Astrocyte of the spinal cord (primary cell): ENCODE measurements at places on chromosomes 3 and 15.

DNA sequence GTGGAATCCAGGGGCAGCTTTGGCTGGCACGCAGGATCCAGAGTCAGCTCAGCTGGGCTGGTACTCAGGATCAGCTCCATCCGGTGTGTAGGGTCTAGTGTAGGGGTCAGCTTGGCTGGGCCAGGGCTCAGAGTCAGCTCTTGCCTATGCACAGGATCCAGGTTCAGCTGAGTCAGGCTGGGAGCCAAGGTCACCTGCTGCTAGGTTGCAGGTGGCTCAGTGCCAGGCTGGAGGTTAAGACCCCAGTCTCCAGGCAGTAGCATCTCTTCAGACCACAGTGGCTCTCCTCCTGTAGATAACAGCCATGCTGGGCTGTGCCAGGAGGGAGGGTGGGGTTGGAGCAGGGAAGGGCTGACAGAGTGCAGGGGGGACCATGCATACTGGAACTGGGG, 1.8 kb downstream of the HYAL3 start:
- DNase-seq, result no peak

- DNase-seq, result no peak
Measured at GRCh38 chr3:60430205-60430604, 821.0 kb downstream of the FHIT start.

DNA sequence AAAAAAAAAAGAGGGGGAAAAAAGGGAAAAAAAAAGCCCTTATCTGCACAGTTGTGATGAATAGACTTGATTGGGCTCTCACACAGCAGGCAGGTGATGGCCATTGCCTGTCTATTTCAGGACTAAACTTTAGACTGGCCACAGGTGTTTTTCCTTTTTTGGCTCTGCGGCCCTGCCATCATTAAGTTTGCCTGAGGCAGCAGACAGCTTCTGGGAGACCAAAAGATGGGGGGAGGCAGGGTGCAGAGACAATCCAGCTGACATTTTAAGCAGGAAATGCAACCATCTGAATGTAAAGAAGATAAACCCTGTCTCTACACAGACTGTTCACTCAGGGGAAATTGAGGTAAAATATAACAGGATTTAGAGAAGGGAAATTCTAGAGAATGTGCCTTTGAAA, 295.0 kb upstream of the KCNH8 start:
- no peak for DNase-seq

DNA sequence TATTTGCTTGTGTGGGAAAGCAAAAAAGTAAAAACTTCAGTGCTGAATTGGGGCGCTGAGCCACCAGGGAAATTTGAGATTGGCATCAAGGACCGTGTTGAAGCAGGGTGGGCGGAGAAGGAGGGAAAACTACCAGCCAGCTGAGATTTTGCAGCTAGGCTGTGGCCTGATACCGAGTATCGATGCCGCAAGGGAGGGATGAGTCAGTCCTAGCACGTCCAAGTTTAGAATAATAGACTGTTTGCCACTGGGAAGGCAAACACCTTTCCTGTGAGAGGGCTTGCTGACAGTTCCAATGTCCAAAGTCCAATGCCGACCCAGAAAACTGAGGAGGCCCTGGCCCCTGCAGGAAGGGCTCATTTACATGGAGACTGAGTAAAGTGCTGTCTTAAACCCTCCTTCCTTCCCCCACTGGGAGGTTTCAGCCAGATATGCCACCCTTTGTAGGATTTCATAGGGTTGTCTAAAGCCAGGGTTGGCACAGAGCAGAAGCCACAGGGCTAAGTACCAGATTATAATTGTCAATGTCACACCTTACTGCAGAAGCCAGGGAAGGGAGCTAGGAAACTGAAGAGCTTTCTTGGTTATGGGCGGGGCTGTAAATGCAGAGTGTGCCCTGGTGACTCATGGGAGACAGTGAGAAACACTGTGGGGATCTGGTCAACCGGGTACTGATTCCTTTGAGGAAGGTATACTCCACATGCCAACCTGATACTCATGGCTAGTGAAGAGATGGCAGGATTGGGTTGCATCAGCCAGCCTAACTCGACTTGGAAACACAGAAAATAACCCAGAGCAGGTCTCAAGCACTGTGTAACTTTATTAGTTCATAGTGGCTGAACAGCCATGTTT, 28.4 kb upstream of the PIK3CB start:
- peak; percentile 70 for DNase-seq

- no peak for DNase-seq
Measured at GRCh38 chr3:156702367-156702766, 28.0 kb downstream of the TIPARP start.

DNA sequence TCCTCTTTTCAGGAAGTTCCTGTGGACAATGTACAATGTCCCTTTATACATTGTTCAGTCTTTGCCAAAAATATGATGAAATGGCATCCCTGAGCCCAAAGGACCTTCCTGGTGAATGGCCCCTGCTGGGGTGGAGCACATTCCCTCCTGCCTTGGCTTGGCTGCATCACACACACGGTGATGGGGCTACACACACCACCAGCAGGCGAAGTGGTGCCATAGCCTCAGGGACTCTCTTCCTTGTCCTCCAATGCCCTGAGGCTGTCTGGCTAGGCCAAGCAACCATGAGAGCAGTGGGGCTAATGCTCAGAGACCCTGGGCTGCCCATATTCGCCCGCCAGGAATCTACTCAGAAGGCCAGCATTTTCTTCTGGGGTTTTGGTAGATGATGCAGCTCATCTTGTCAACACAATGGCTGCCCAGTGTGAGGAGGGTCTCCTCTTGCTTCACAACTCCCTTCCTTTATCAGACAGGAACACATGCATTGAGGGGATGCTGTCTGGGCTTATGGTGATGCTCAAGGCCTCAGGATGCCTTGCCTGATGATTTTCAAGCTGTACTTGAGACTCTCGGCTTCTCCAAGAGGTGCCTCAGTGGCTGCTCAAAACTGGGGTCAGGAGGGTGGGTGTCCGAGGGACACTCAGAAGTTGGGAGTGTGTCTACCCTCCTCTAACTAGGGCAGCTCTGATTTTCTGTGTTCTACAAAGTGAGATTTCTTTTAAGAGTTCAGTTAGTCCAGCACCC, 40.9 kb upstream of the EPHB1 start:
- no peak for DNase-seq

- no peak for DNase-seq
Measured at GRCh38 chr3:130831719-130832400, 62.0 kb upstream of the ATP2C1 start.

DNA sequence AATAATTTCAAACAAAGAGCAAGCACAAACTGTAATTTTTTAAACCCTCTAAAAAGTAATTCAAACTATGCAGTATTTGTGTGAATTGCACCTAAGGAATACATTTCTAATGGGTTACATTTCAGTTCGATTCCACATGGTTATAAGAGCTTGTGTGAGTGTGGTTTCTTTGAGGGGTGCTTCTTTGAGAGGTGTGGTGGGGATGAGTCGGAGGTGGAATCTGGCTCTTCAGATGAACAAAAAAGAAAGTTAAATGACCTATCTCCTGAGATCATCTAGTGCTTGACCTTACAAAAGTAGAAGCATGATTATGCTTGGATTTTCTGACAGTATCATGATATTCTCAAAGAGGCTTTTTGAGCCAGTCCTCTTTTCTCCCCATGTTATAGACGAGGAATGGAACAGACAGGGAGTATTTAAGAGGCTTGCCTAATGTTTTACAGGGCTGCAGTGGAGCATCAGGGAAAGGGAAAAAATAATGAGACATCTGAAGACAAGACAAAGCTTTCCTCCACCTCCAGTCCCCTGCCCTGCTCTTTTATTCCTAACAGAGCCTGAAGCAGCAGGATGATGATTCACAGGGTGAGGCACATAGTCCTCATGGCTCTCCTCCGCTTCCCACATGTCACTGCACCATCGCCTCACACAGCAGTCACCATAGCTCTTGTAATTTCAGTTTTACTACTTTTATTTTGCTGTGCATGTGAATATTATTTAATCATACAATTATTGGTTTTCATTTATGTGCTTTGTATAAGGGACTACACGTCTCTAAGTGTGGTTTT, 82.0 kb downstream of the LYSMD4 start:
- DNase-seq, result peak; percentile 37

DNA sequence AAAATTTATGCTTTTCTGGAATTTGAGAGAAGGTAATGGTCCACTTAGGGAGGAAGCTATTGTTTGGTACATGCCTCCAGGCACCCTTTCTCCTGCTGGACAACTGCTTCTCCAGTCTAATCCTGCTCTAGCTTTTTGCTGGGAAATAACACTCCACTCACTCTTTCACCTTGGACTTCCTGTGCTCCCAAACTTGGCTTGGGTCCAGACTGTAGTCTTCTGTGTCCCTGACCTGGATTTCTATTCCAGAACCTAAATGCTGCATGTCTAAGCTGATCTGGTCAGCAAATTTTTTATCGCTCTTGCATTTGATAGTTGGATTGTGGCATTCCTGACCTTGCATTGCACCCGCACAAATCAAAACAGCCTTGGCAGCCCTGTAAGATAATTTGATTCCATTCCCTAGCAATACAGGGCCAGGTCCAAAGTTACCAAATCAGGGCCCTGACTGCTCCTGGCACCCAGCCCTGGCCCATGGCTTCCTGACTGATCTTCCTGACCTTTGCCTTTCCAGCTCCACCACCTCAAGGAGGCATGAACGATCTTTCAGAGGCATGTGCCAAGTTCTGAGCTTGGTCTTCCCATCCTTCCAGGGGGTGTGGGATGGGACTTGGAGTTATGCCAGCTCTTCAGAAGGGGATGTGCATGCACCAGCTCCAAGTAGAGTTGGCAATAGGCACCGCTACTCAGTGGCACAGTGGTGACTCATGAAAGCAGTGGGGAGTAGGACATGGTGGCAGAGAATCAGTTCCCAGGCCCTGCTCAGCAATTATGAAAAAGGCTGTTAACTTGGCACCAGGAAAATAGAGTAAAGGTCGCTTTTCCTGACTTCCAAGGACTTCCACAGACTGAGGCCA, 43.9 kb upstream of the GOLGA8J start:
- no peak for DNase-seq

- peak; percentile 23 for DNase-seq
Measured at GRCh38 chr3:47347217-47347801, 33.5 kb upstream of the PTPN23 start.

DNA sequence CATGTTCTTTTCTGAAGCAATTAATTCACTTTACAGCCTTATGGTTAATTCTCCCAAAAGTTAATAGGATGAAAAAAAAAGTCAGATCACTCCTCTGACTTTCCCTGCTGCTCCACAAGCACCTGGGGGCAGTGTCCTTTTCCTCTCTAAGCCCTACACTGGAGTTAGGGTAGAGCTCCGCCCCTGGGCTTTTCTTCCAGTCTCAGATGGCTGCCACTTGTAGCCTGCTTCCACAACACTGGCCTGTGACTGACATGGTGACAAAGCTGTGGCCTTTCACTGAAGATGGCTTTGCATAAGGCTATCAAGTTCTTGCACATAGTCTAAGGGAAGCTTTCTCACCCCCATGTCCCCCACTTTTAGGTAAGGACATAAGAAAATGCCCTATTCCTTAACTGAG, 1.3 kb upstream of the MON1A start:
- no peak for DNase-seq

DNA sequence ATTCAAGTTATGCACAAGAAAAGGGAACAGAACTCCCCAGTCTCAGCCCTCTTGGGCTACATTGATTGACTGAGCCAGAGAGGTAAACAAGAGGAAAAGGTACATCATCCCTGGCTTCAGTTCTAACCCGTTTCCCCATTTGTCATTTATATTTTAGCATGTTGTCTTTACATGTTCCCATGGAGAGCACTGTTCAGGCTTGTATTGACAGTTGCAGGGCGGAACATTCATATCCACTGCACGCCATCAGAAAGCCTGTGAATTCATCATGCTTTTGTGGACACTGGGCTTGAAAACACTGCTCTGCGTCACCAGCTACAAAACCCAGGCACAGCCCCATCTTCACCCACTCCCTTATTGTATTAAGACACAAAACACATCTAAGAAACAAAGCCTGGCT, 240.9 kb upstream of the EIF1B start:
- DNase-seq, result no peak

DNA sequence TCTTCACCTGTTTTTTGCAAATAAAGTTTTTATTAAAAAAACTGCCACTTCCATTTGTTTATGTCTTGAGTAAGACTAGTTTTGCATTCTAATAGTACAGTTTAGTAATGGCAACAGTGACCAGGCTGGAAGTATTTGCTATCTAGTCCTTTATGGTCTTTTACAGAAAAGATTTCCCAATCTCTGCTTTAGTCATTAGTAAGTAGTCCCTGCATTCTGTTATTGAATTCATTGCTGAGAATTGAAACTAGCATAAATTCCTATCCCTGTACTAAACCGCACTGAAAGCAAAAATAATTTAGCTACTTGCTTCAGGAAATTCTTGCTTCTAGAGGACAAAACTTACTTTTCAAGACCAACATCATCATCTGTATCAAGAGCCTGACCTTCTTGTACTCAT, 46.2 kb downstream of the CNTN6 start:
- DNase-seq, result no peak

GRCh38 chr15:63506537-63507035, 2.2 kb downstream of the USP3 start:
- DNase-seq, result no peak

- DNase-seq, result peak; percentile 46
Measured at GRCh38 chr3:15206662-15207576, 873 bp downstream of the CAPN7 start.

GRCh38 chr3:149377408-149378364, at the start of gene TM4SF1:
TSS of gene TM4SF1 (minus strand) at chr3:149377649. CDS start at chr3:149377547, 102 bp downstream.
- DNase-seq, result peak; percentile 90

GRCh38 chr3:128607710-128608048, 42.9 kb downstream of the RPN1 start:
- no peak for DNase-seq

DNA sequence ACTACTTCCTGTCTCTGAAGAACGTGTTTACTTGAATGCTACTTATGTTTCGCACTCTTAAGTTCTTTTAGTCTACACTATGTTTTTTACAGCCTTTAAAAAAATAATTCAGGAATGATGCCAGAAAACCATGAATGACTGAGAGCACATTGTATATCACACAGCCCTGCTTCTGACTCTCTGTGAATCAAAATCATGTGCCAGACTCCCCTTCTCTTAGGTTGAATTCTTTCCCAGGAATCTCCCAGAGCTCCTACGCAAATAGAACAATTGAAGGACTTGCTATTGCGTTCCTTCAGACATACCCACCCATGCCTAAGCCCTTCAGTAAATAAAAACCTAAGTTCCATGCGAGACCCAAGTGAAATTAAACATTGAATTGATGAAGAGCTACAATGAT, 782.0 kb upstream of the ALCAM start:
- DNase-seq, result no peak

GRCh38 chr15:78034495-78035191, 42.9 kb downstream of the TBC1D2B start:
- DNase-seq, result no peak
